Stimulated activated CD4-positive, alpha-beta T cell treated with anti-CD3 and anti-CD28 coated beads, Interleukin-4, amount 100 ng/mL, for 24 hours (primary cell): ENCODE measurements at places on chromosomes 3 and 15.

DNA sequence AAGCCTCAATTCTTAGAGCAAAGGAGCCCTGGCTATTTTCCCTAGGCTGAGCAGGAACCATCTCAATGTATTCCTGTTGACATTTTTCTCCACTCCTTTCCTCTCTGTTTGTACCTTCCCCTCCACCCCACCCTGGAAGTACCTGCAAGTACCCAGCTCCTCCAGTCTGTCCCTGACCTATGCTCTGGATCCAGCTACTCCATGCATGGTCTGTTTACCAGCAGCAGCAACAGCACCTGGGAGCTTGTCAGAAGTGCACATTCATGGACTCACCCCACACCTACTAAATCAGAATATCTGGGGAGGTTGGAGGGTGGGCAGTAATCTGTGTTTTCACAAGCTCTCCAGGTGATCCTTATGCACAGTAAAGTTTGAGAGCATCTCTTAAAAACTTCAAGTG lies 240.7 kb upstream of the UMPS start:
- DNase-seq, result no peak

DNA sequence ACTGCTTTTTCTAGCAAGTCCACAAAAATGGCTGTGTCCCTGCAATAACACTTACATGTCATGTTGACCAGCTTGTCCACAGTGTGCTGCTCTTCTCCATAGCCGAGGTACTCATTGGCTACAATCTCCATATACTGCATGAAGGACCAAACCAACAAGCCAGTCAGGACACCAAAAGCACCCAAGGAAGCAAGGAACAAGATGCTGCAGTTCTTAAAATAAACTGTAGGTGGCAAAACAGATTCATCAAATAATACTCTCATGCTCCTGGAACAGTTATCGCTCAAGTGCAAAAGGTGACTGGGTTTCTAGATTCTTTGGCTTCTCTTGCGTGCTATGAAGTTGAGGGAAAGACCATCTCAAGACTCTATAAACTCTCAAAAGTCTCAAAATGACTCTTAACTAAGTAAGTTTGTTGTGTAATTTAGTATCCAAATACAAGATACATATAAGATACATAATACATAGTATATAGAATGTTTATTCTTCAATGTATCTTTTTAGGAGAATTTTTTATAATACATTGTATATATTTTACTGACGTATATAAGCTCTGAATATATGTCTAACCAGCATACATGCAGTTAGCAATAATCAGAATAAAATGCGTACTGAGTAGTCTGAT lies 57.0 kb downstream of the NEK10 start:
- peak; percentile 5 for DNase-seq

GRCh38 chr3:87260270-87260669 lies 16.1 kb downstream of the POU1F1 start:
- DNase-seq, result peak; percentile 48

GRCh38 chr3:190031887-190032752 lies 88.6 kb downstream of the P3H2 start:
- DNase-seq, result no peak

DNA sequence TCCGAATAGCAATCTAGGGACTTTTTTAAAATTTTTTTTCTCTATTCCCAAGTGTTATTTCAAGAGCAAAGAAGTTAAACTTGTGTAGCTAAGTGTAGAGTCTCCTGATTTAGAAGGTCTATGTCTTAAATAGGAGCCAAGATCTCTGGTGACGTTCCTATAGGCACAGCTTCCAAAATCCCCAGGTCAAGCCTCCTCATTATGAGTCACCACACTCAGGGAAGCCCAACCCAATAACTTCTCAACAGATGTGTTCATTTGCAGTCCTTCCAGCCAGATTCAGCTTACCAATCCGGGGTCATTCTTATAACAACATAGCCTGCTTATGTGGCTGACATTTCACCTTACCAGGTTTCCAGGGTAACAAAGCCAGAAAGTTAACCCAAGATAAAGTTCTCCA lies 270.3 kb downstream of the IL5RA start:
- DNase-seq, result no peak

DNA sequence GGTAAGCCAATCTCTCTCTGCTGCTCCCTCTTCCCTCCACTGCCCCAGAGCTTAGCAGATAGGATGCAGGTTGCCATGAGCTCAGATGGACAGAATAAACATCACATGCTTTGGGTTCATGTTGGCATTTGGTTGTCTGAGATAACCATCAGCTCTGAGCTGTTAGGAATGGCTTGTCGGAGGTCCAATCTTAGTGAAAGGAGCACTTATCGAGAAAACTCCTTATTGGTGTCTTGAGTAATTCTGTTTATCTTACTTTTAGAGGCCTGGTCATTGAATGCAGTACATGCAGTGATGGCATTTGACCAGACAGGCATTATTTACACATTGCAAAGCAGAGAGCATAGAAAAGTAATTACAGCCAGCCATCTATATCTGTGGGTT lies 99.7 kb downstream of the CEMIP start:
- DNase-seq, result no peak

DNA sequence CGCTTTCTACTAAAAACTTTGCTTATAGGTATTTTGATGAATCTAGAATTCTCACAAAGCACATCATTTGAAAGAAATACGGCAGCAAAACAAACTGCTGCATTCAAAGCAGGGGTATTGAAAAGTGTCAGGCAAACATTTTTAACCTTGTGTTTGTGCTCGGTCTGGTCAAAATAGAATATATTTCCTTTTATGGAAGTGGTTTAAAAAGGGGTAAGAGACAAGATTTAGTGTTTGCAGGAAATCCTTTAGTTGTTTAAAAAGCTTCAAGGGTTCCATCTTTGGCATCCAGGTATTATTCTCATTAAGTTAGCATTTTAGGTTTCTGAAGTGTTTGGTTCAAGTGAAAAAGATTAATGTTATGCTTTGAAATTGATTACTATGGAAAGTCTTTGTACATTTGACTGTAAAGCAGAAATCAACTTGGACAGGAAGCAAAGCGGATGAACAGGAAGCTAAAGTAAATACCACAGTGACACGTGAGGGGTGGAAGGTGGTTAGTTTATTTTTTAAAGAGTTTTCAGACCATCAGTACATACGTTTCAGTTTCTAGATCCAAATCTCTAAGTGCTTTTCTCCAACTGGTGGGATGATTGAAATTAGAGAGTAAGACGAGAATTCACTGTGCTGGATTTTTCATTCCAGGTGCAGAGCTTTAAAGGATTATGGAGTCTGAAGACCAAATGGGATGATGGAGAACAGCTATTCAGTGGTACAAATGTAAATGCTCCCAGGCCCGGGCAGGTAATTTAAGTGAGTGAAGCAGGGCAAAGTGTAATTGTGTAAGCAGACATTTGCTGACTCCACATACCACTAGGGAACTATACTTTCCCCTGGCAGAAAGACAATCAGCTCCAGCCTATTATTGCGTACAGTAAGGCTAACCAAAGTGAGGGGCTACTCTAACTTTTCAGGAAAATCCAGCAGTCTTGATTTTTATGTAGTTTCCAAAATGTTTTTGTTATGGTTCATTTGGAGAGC lies 341.8 kb upstream of the TBL1XR1 start:
- no peak for DNase-seq

DNA sequence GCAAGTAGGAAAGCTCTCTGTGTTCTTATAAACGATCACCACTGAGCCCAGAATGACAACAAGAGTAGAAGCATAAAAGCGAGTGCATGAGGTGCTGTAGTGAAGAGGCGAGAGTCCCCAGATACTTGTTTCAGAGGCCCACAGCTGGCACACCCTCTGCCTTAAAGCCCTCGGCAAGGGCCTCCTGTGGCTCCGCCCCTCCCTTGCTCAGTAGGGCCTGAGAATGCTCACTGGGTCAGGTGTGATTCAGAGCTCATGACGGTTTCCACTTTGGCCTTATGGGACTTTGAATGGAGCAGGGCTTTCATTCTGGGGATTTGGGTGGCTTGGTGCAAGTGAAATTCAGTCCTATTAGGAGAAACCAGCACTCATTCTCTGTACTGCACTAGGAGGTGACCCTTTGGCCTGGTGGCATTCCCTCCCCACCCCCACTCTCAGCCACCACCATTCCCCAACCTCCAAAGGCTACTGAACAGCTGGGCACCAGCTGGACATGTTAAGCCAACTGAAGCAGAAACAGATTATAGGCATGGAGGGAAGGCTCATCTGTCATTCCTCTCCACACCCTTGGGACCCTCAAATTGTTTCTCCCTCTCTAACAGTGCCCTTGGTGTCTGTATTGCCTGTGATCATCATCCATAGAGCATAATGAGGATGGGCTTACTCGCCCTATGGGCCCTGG lies 109.6 kb upstream of the CTDSPL start:
- DNase-seq, result no peak

DNA sequence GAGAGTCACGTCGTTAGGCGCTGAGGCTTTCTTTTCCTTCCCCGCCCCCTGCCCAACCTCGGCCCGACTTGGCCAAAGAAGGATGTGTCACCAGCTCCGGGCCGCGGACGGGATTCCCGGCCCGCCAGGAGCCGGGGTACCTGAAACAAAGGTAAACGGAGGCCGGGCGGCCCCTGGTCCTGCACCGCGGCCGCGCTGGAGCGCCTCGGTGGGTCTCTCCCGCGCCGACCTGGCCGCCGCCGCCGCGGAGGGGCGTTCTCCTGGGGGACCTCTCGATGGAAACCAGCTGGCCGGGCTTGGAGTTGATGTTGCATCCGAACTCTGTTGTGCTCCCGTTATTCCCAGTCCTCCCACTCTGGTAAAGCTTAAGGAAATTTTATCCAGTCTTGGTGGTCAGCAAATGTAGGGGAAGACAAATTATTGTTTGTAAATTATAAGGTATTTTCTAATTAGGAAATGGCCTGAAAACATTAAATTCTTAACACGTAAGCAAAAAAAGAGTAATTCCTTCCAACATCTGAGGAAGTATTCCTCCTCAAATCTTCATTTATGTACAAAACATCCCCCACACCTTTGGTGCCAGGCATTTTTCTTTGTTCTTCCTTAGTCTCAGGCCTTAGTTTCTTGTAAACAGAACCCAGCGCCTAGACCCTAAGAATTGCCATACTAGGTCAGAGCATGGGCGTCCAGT lies 888 bp downstream of the PPP2R3A start:
- no peak for DNase-seq
